Smooth muscle cell of the coronary artery (primary cell): ENCODE measurements at places on chromosomes 12 and 14. TPM values are rescaled to one million over a fixed set of nuclear protein-coding genes. Genes with fewer than 3 reads are reported as not detected.

CIROP gene
- total RNA-seq: 0.12 TPM in 1 of 2 replicates, not detected in the other

RPS6KA5 gene
- 0.59 and 2.6 TPM in 2 replicates for total RNA-seq

EXD2 gene
- total RNA-seq: 11.3 and 12.9 TPM in 2 replicates

SIX4 gene
- 4.2 and 6.5 TPM in 2 replicates for total RNA-seq

RD3L gene
- total RNA-seq: not detected in 2 replicates

PROX2 gene
- total RNA-seq: not detected in 2 replicates

SMCO3 gene
- 0.23 and 1.1 TPM in 2 replicates for total RNA-seq

XRCC3 gene
- total RNA-seq: 2.0 and 5.0 TPM in 2 replicates

INSM2 gene
- total RNA-seq: not detected in 2 replicates

GLIPR1L1 gene
- not detected in 2 replicates for total RNA-seq

TMEM263 gene
- 119 and 120 TPM in 2 replicates for total RNA-seq

TMTC1 gene
- 1.7 and 115 TPM in 2 replicates for total RNA-seq

TEX22 gene
- 0.23 TPM in 2 replicates for total RNA-seq

SNRNP35 gene
- total RNA-seq: 8.7 and 14.5 TPM in 2 replicates

DEGS2 gene
- total RNA-seq: 0.08 and 0.12 TPM in 2 replicates

RAD9B gene
- 0.30 TPM in 1 of 2 replicates, not detected in the other for total RNA-seq

PIWIL1 gene
- total RNA-seq: not detected in 2 replicates

GLS2 gene
- total RNA-seq: 0.38 TPM in 1 of 2 replicates, not detected in the other

SRRM4 gene
- not detected in 2 replicates for total RNA-seq

AKAP6 gene
- 1.4 and 18.2 TPM in 2 replicates for total RNA-seq

MAPK1IP1L gene
- 3.6 and 10.4 TPM in 2 replicates for total RNA-seq

SOS2 gene
- 7.7 and 16.8 TPM in 2 replicates for total RNA-seq

RGS6 gene
- under 0.01 TPM in 1 of 2 replicates, not detected in the other for total RNA-seq

CLEC1A gene
- total RNA-seq: 0.12 TPM in 1 of 2 replicates, not detected in the other

NANOG gene
- total RNA-seq: not detected in 2 replicates

SMOC1 gene
- total RNA-seq: 1.6 TPM in 1 of 2 replicates, not detected in the other

PLEKHG7 gene
- total RNA-seq: not detected in 2 replicates

NGB gene
- total RNA-seq: not detected in 2 replicates

IAPP gene
- not detected in 2 replicates for total RNA-seq

TSPAN19 gene
- total RNA-seq: under 0.01 and 0.12 TPM in 2 replicates

KCNK13 gene
- 0.08 TPM in 1 of 2 replicates, not detected in the other for total RNA-seq

TPH2 gene
- not detected in 2 replicates for total RNA-seq
